ENCODE measurements at places on chromosomes 5 and 9. TPM values are rescaled to one million over a fixed set of nuclear protein-coding genes. Genes with fewer than 3 reads are reported as not detected.

The SPARC gene
- total RNA-seq: 1,851 TPM

The FSD1L gene
- total RNA-seq: 3.5 TPM

The LRRC8A gene
- 161 TPM for total RNA-seq

The ACSL6 gene
- 1.6 TPM for total RNA-seq

The CKMT2 gene
- total RNA-seq: 20.6 TPM

The EFNA5 gene
- 6.0 TPM for total RNA-seq

GRCh38 chr5:133400831-133401351 is 211.4 kb downstream of the FSTL4 start:
- no peak for DNase-seq

GRCh38 chr9:117787746-117788145 is 83.5 kb downstream of the TLR4 start:
- DNase-seq: no peak

GRCh38 chr9:68672215-68672614 is 32.8 kb upstream of the PIP5K1B start:
- no peak for DNase-seq

DNA sequence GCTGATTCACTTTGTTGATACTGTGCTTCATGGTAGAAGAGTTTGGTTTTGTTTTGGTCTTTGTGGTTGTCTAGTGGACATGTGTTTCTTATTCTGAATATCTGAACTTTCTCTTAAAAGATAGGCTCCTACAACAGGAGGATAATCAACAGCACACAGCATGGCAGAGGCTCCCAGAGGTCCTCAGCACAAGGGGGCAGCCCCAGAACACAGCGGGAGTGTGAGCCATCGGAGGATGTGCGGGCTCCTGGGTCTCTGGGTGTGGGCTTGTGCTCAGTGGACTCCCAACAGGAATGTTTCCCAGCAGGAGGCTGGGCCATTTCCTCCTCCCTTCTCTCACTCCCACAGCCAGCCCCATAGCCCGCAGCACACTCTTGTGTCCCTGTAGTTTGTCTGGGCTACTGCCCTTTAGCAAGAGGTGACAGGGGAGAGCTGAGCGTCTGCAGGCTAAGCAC is 164.3 kb upstream of the OTULINL start:
- DNase-seq: no peak

DNA sequence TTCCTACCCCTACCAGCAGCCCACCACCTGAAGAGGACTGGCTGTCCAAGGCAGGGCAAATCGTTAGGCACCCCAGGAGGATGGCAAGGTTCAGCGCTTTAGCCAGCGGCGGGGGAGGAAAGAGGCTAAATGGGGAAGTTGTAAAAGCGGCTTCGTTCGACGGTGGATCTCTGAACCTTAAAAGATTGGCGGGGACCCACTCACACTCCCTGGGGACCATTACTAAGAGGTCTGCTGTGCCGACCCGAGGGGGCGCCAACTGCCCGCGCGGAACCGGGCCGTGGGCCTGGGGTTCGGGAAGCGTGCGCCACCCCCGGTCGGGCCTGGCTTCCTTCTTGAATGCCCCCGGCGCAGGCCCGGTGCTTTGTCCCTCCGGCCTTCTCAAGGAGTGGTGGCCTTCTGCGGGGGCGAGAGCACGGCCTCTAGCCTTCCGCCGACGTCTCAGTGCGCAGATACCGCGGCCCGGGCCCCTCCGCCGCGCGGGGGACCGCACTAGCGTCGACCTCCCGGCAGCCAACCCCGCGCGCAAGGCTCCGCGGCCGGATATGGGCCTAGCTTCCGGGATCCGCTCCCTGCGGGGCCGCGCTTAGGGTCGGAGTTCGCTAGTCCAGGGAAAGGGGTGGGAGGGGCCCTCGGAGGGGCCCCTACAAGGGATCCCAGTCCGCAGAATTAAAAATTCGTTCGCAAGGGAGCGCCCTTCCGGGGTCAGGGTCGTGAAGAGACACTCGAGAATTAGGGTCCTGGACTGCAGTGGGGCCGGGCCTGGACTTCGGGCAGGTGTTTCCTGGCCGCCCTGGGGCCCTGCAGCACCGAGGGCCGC is 10.5 kb downstream of the NR2F1-AS1 start:
- DNase-seq: no peak

DNA sequence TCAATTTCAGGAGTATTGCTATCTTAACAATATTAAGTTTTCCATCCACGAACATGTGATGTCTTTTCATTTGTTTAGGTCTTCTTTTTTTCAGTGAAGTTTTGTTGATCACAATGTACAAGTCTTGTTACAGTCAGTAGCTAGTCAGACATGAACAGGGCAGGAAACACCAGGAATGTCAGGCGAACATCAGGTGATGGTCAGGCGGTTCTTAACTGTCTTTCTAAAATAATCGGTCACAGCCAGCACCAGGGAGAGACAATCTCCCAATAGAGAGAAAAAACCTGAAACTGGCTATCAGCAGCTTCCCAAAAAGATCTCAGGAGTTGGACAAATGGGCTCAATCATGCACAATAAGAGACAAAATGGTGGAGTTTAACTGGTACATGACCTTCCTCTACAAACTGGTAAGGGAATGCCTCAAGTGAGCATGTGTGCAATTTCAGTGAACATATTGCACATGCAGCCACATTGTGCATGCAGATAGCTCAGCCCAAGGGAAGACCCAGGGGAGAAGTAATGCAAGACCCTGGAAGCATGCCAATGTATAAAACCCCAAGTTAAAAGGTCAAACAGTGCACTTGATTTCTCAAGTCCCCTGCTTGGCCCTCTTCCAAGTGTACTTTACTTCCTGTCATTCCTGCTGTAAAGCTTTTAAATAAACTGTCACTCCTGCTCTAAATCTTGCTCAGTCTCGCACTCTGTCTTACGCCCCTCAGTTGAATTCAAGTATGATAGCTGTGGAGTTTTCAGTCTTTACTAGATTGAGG is 176.1 kb upstream of the RASEF start:
- no peak for DNase-seq

Data from thoracic aorta (tissue), 2 donors.